Peyer's patch (tissue), 4 donors: ENCODE measurements at places on chromosomes 13 and 19. TPM values are rescaled to one million over a fixed set of nuclear protein-coding genes. Genes with fewer than 3 reads are reported as not detected.

CYP4F2 gene
- 19.8 TPM for total RNA-seq

DCT gene
- not detected for total RNA-seq

ATP8A2 gene
- 11.6 TPM for total RNA-seq

ZSCAN5B gene
- total RNA-seq = not detected

- DNase-seq = no peak
- peak overlapping the region; percentile 97 for H3K4me3 ChIP-seq
- H3K4me1 ChIP-seq = peaks cover 40% of the 10 kb centered on the region
Measured at GRCh38 chr19:3982701-3983541, 2.3 kb downstream of the EEF2 start.

DNA sequence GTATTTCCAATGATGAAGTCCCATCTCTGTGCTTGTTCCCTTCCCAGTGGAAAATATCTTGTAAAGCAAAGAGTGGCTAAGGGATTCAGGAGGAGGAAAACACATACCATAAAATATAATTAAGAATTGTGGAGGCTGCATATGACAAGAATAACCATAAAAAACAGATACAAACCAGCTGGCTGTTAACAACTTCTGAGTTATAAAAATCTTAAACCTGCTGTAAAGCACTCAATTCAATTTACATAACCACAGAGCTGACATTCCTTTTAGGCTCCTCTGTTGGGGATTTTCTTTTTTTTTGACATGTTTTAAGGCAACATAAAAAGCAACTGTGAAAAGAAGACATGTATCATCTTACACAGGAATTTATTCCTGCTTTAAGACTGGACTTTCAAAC, 207.6 kb downstream of the DACH1 start:
- H3K4me1 ChIP-seq = no peaks in the 10 kb centered on the region
- no peak for DNase-seq
- no peak overlapping the region for H3K4me3 ChIP-seq
- H3K36me3 ChIP-seq = no peaks in the 10 kb centered on the region
- no peaks in the 10 kb centered on the region for H3K27me3 ChIP-seq

DNA sequence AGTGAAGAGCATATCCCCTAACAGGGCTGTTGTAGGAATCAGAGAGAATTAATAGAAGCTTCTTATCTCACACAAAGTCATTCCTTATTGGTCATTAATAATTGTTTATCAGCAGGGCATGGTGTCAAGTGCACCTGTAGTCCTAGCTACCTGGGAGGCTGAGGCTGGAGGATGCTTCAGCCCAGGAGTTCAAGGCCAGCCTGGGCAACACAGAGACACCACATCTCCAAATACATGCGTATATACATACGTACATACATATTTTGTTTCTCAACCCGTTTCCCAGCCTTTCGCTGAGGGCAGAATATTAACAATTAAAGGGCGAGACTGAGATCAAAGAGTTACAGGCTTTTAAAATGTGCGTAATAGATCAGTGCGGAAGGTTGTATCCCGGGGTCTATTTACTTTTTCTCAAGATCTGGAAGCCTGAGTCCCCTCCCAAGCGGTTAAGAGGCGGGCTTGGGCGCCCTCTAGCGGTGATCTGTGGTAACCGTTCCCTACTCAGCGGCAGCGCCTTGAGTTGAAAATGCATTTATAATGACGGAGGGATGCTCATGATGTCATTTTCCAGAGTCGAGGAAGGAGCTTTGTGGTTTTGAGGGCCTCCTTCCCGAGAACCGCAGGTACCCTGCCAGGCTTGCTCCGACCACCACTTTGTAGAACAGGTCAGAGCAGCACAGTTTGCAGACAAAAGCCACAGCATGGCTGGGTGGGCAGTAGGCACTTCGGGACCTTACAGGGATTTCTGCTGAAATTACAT, 169.6 kb upstream of the GPR12 start:
- no peak overlapping the region for H3K4me3 ChIP-seq
- H3K4me1 ChIP-seq = no peaks in the 10 kb centered on the region
- DNase-seq = peak; percentile 90
- no peaks in the 10 kb centered on the region for H3K36me3 ChIP-seq
- H3K27ac ChIP-seq = no peak overlapping the region
- H3K27me3 ChIP-seq = no peaks in the 10 kb centered on the region

DNA sequence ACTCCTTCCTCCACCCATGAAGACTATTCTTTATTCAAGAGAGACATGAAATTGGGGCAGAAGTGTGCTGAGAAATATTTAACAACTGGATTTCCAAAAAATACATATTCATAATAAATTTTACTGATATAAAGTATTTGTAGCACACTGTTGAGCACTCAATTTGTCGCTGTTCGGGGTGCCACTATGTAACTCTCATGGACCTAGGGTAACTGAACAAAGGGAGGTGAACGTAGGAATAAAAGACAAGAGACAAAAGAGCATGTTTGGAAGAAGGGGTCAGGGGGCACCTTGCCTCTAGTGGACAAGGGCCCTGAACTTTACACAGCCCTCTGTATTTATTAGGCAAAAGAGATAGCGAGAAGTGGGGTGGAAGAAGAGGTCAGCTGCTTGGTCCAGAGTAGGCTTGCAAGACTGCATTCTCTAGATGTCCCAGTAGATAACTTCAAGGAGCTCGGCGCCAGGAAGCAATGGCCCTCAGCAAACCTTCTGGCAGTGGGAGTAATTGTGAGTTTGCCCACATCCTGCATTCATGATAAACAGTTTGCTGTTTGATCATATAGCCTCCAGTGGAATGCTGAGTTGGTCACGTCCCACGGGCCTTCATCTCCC, 4.5 kb upstream of the ZNF175 start:
- H3K27ac ChIP-seq = no peak overlapping the region
- H3K4me1 ChIP-seq = peaks cover under 1% of the 10 kb centered on the region
- no peaks in the 10 kb centered on the region for H3K36me3 ChIP-seq
- no peaks in the 10 kb centered on the region for H3K27me3 ChIP-seq
- no peak overlapping the region for H3K4me3 ChIP-seq
- DNase-seq = no peak
